Fibroblast of pulmonary artery (primary cell): ENCODE measurements at places on chromosomes 7 and 10.

GRCh38 chr10:130749911-130750310, 561.6 kb downstream of the TCERG1L start:
- DNase-seq, result no peak

GRCh38 chr7:16604054-16604453, 41.5 kb downstream of the ANKMY2 start:
- peak; percentile 33 for DNase-seq

- DNase-seq, result no peak
Measured at GRCh38 chr7:69426705-69427104, 171.6 kb upstream of the AUTS2 start.

- DNase-seq, result peak; percentile 71
Measured at GRCh38 chr10:52442576-52442975, 128.5 kb downstream of the DKK1 start.

DNA sequence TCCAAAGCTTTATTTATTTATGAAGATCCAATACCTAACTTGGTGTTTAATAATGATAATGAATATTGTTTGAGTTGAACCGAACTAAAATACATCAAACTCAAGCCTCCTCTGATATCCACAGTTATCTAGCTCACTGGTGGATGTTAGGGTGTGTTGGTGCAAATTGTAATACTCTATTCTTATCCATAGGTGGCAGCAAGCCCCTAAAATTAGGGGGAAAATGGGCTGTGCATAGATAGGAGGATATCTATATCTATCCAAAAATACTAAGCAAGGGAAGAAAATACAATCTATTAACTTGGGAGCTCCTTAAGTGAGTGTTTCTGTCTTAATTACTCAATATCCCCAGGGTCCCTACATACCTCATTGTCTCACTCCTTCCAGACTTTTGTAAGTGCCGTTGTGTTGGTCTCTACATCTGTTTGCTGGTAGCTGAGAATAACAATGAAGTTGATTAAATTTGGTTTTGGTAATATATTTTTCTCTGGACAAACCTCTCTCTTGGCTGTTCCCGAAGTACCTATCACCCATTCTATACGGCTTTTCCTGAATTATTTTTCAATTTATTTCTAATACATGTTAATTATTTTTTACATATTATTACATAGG, 55.0 kb upstream of the VWDE start:
- DNase-seq, result peak; percentile 58

DNA sequence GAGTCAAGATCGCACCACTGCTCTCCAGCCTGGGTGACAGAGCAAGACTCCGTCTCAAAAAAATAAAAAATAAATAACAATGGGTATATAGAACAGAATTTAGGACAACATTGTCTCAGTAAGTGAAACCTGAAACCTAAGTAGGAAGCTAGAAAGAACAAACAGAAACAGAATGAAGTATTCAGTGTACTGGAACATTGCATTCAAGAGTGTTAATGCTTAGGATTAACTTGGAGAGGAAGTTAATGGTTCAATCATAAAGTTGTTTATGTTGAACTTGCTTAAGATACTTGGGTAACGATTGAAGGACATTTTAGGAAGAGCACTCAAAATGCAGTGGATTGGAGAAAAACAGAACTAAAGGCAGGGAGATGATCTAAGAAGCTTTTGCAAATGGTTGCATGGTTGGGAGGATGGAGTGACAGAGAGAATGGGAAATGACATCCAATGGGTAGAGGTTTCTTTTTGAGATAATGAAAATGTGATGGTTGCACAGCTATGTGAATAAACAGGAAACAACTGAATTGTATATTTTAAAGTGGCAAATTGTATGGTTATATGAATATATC, 233.7 kb downstream of the ADK start:
- no peak for DNase-seq

DNA sequence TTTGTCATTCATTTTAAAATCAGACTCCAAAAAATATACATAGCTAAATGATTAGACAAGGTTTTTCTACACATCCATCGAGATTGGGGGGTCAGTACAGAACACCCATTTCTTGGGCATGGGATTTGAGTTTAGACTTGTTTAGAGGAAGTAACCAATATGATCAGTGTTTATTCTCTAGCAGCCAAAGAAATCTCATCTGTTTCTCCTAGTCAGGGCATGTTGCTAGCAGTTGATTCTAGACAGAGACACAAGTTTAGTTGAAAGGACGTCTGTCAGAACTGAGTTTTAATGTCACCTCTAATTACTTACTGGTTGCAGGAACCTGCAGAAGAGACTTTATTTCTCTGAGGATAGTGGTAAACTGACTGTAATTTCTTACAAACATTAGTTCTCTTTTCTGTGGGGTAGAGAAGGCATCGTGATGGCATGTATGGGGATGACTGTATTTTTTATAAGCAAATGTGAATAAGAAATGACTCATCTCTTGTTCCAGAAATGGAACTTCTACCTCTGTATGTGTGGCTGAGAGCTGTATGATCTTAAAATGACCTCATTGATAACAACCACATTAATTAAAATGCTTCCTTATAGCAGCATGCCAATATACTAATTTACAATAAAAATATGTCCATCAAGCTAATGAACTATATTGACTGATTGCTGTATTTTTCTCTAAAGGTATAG, 30.6 kb upstream of the RHOBTB1 start:
- no peak for DNase-seq

DNA sequence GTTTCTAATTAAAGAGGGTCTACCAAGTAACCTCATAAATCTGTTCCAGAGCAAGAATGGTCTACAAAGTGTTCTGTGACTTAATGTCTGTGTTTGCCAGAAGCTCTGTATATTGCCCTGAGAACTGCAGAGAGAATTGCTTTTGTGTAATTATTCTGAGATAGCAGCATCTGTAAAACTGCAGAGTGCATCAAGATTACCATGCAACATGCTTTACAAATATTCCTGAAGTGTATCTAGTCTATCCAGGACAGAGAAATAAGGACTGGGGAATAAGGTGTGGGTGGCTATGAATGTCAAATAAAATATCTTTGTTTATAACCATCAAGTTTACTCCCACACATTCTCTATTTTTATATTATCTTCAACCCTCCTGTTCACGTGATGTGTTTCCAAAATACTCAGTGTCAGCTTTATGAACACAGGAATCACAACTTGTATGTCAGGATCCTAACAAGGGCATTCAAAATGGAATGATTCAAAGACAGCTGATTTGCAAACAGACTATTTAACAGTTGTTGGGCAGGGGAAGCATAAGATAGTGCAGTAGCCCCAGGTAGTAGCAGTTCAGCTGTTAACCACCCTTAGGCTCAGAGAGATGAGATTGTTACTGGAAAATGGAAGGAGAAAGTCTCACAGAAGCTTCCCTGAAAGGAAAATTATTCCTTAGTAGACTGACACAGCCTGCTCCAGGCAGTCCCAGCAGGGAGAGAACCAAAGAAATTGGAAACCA, 15.3 kb upstream of the LIPA start:
- DNase-seq, result no peak

- DNase-seq, result peak; percentile 36
Measured at GRCh38 chr10:63866747-63867140, 345.5 kb downstream of the REEP3 start.

- DNase-seq, result no peak
Measured at GRCh38 chr7:23768022-23768421, 58.0 kb downstream of the STK31 start.

DNA sequence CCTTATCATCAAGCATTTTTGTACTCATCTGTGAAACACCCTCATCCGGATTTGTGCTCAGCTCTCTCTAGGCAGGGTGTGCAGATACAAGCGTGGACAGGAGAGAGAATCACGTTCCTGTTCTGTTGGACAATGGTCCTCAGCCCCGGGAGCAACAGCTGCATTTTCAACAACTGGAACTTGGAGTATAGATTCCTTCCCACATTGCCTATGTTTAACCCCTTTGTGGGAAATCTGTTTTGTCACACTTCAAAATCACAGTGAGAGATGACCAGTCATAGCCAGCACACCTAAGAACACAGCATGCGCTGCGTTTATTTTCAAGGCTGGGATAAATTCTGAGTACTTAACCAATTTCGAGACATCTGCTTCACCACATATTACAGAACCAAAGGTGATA, 32.5 kb downstream of the MAP3K8 start:
- no peak for DNase-seq

DNA sequence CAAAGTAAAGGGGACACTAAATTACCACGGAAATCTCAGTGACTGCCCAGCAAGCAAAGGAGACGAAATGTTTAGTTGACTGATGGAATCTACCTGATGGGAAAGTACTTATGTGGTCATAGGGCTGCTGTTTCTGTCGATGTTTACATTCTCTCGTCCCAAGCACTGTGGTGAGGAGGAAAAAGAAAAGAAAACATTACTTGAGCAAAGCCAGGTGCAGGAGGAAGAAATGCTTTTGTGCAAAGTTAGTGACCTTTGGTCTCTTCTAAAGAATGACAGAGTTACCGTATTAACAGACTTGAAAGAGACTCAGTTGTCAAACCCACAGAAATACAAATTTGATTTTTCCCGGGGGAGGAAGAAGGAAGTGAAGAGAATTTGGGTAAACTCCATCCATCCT, 43.3 kb upstream of the FMC1 start:
- no peak for DNase-seq

GRCh38 chr7:29971566-29972314, 17.9 kb downstream of the SCRN1 start:
- peak; percentile 46 for DNase-seq

DNA sequence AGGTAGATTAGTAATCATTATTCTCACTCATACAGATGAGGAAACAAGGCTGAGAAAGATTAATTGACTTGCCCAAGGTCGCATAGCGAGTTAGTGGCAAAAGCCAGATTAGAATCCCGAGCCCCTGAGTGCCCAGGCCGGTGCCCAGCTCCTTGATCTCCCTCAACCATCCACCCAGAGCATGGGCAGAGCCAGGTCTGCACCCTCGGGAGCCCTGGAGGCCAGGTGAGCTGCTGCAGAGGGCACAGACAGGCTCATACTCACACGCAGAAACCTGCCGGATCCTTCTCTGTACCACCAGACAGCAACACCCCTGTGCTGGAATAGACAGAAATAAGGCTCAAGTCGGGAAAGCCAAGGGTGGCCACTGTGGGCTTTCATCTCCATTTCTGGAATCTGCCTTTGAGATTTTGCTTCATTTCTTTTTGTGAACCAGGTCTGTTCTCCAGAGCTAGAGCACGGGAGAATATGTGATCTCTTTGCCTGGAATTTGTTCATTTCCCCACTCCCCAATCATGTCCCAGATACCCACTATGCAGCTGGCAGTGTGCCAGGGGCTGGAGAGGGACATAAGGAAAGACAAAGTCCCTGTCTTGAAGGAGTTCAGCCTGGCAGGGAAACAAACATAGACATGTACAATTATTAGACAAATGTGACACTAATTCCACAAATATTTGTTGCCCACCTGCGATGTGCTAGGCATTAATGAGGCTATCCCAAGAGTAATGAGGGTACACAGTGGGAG, 5.5 kb downstream of the AFAP1L2 start:
- no peak for DNase-seq

GRCh38 chr7:139091677-139091996, 17.9 kb downstream of the ZC3HAV1 start:
- no peak for DNase-seq

DNA sequence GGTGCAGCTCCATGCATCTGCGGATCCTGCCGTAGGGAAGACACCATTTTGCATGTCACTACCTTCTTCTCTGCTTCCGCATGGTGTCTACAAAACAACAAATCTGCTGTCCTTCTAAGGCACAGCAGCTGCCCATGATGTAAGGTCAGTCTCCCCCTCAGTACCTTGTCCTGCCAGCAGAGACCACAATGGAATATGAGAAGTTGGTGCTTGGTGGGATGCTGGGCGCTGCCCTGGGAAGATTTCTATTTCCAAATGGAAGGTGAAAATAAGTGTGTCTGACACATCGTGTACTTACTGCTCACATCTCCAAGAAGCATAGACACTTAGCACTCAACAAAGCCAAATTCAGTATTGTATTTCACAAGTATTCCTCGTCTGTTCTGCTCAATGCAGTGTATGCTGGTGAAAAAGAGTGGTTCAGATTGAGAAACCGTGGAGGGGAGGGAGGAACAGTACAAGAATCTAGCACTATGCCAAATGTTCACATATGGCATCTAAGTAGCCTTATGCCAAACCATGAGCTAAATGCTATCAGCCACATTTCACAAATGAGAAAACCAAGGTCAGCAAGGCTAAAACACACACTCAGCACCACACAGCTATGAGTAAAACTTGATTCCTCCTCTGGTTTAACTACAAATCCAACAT, 95.0 kb downstream of the GRB10 start:
- DNase-seq, result peak; percentile 76

GRCh38 chr10:13376746-13377145, 28.7 kb upstream of the SEPHS1 start:
- no peak for DNase-seq

DNA sequence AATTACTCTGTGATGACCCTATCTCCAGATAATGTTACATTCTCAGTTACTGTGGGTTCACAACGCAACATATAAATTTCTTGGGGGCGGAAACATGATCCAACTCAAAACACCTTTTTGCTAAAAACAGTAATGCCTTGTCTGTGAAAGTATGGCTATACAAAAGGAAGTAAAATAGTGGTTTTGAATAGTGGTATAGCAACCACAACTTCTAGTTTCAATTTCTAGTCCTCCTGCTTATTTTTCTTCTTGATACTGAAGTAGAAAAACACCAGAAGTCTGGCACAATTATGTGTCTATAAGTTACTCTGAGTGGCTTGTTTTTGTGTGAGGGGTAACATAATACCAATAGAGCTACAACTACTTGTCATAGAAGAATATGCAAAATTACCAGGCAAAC, 21.5 kb upstream of the ZNF800 start:
- DNase-seq, result no peak

- no peak for DNase-seq
Measured at GRCh38 chr7:11415101-11415500, 416.9 kb downstream of the THSD7A start.

DNA sequence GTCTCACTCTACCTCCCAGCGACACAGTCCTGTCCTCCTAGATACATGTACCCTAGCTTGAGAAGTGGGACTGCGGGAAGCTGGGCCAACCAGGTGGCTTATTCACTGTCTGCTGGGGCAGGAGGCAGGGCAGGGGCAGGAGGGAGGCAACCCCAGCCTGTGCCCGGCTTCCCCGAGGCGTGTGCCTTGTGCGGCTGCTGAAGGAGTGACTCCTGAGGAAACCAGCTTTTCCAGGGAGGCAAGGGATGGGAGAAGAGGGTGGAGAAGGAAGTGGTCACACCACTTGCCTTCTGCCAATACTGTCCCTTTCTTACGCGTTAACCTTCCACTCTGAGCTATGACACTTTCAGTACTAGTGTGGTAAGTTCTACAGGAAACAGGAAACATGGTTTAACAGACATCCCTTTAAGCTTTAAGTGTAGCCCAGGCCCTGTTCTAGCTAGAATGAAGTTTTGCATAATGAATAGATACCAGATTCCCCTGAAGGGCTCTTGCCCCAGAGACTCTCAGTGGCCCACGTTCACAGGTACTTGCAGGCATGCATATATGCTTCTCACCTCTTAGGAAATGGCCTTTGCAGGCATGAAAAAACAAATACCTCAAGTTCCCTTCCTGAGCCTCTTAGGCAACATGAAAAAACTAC, 40.6 kb downstream of the SYPL1 start:
- peak; percentile 25 for DNase-seq

- DNase-seq, result no peak
Measured at GRCh38 chr10:59970396-59971368, 64.3 kb upstream of the CCDC6 start.
